ENCODE measurements at places on chromosomes 3 and 15.
A peak's percentile ranks its signal among the peaks of the same experiment; 100 is the strongest.

GRCh38 chr3:49721896-49722781, 1.6 kb downstream of the GMPPB start:
- peak; percentile 10 for DNase-seq

DNA sequence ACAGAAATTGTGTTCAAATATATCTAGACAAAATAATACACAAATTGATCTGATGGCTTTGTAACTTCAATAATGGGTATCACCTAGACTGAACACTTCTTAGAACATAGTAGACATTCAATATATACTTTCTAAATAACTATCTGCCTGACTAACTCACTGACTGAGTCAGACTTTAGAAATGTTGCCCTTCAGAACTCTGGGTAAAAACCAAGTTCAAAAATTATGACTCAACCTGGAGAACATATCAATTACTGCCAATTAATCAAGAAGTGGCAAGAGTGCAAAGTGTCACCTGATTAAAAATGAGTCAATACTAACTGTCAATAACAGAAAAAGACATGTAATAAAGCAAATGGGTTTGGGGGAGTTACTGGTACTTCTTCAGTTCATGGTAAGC, 144.6 kb upstream of the TMCO5A start:
- DNase-seq, result no peak

DNA sequence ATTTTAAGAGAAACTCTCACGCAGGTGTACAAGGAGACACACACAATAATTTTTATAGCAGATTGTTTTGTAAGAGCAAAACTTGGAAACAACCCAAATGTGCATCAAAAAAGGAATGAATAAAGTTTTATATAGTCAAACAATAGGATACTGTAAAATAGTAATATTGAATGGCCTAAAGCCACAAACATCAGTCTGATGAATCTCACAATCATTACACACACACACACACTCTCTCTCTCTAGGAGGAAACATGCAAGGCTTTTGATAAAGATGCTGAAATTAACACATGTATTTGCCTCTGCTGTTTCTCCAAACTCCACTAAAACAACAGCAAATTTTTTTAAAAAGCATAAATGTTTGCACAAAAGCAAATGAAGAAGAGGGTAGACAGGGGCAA, 37.3 kb downstream of the ADIPOQ start:
- DNase-seq, result no peak

DNA sequence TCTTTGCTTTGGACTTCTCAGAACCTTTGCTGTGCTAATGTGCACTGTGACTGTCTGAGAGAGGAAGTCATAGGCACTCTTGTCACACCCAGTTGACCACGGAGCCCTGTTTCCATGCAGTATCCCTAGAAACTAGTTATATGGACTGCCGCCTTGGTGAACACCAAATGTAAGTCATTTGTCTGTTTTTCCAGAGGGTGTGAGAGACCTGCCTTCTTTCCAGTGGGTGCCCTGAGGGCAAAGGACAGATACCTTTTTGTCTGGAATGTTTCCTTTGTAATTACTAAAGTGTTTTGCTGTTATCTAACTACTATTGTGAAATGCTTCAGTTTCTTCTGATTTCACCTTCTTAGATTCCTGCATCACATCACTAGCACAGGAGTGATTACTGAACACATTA, 91.8 kb downstream of the LARS2 start:
- no peak for DNase-seq

- DNase-seq, result peak; percentile 10
Observed at GRCh38 chr15:39976291-39977274, 42.7 kb downstream of the EIF2AK4 start.

DNA sequence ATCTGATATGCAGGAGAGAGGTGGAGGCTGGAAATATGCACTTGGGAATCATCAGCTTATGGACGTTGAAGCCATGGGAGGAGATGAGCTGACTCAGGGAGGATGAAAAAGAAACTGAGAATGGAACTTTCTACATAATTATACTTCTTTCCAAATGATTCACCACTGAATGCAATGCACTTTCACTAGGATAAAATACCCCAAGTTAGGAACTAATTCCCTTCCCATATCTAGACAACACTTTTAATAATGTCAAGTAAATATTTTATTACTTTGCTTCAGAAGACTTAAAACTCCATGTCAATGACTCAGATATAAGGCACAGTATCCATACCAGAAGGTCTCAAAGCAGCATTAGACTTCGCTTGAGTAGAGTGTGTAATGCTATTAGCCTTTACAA, 24.2 kb downstream of the NPTN start:
- no peak for DNase-seq

GRCh38 chr3:42042747-42043098, 48.4 kb upstream of the TRAK1 start:
- no peak for DNase-seq

DNA sequence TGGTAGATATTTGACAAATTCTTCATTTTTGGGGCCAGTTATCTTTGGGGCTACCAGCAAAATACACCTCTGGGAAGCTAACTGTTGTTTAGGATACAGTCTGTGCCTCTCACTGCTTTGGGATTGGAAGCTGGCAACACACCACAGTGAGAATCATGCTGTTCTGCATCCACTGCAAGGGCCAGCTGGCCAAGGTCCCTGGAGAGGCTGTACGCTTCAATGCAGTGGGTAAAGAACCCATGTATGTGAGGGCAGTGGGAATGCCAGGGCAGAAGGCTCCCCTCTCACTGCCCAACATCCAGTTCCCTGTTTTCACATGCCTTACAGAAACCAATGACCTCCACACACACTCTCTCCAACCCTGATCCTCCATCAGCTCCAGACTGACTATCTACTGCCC, 20.1 kb downstream of the ZDHHC3 start:
- DNase-seq, result no peak

GRCh38 chr15:90881978-90882721, 2.2 kb upstream of the FES start:
- DNase-seq, result no peak

- DNase-seq, result no peak
Observed at GRCh38 chr15:81339851-81340250, 15.9 kb upstream of the STARD5 start.

- DNase-seq, result no peak
Observed at GRCh38 chr3:103136621-103137020, 701.8 kb downstream of the ZPLD1 start.

- no peak for DNase-seq
Observed at GRCh38 chr3:94303897-94304296, 241.0 kb downstream of the NSUN3 start.

GRCh38 chr15:72197041-72197459, 537 bp downstream of the GRAMD2A start:
- DNase-seq, result no peak

DNA sequence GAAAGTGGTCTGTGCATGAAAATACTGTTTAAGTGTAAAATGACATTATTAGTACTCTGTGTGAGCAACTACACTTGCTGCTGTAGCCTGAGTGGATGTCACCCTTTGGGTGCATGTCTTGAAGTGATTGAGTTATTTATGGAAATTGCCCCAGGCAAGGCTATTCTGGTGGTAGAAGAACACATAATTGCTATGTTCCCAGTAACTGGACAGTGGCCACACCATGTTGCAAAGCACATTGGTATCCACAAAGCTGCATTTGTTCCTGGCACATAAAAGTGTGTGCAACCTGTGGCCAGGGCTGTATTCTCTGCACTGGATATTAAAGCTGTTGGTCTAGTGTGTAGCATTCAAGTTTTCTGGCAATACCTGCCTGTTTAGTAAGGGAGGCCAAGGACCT, 23.8 kb downstream of the MTMR14 start:
- DNase-seq, result no peak

DNA sequence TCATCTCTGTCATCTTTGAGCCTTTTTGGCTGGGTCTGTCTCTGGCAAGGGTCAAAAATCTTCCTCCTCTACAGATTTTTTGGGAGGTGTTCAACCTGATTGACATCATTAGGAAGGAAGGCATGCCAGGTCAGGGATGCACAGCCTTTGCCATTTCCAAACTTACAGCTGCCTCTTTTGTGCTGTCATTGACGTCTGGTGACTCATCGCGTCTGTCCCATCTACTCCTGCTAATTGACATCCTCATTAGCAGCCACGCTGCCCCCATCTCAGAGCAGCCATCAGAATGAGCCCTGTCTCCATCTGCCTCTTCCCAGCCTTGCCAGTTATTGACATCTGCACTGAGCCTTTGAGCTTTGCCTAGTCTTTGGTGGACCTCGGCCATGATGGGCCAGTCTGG, 53.0 kb downstream of the PDIA5 start:
- no peak for DNase-seq

DNA sequence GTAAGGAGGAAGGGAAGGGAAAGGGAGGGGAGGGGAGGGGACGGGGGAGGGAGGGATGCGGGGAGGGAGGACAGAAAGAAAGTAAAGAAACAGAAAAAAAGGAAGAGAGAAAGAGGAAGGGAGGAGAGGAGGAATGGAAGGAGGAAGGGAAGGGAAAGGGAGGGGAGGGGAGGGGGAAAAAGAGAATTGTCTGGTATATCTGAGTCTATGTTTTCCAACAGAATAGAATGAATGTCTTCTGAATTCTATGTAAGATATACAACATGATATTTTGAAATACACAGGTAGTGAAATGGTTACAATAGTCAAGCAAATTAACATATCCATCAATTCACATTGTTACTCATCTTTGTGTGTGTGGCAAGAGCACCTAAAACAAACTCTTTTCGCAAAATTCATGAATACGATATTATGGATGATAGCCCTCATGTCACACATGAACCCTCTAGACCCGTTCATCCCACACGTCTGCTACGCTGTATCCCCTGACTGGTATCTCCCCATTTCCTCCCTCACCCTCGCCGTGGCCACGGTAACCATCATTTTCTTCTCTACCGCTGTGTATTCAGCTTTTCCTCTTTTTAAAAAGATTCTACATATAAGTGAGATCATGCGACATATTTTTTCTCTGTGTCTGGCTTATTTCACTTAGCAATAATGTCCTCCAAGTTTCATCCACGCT, 168.9 kb downstream of the XXYLT1 start:
- no peak for DNase-seq

DNA sequence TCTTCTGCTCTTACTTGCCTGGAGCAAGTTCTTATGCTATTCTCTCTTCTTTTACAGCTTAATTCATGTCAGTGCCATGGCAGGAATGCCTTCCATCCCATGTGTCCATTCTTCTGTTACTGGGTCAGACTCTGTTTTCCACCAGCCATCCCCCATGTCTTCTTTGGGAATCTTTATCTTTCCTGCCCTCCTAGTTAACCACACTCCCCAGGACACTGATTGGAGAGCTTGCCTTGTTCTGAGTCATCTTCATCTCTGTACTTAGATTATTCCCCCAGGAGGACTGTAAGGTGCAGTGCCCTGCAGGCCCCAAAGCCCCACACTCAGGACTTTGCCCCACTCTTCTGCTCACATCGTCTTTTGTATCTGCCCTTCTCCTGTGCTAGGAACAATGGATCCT, 3.6 kb downstream of the ABHD17C start:
- DNase-seq, result no peak

DNA sequence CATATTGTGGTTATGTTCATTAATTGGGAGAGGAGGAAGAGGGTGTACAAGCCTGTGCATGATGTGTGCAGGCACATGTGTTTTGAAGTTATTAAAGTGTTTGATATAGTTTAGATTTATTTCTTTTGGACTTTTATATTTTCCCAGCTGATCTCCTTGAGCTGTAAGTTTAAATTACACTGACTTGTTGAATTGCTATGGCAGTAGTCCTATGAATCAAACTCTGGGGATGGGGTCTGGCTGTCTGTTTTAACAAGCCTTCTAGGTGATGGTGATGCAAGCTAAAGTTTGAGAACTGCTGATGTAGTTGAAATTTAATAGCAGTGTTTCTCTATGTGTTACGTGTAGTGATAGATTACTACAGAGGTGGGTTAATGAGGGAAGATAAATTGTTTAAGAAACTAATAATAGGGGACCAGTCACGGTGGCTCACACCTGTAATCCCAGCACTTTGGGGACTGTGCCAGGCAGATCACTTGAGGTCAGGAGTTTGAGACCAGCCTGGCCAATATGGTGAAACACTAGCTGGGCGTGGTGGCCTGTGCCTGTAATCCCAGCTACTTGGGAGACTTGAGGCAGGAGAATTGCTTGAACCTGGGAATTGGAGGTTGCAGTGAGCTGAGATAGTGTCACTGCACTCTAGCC, 7.0 kb downstream of the ARIH1 start:
- no peak for DNase-seq

GRCh38 chr3:128906031-128906803, 26.8 kb downstream of the ACAD9 start:
- no peak for DNase-seq

- no peak for DNase-seq
Observed at GRCh38 chr15:57403566-57404325, 27.4 kb downstream of the CGNL1 start.

DNA sequence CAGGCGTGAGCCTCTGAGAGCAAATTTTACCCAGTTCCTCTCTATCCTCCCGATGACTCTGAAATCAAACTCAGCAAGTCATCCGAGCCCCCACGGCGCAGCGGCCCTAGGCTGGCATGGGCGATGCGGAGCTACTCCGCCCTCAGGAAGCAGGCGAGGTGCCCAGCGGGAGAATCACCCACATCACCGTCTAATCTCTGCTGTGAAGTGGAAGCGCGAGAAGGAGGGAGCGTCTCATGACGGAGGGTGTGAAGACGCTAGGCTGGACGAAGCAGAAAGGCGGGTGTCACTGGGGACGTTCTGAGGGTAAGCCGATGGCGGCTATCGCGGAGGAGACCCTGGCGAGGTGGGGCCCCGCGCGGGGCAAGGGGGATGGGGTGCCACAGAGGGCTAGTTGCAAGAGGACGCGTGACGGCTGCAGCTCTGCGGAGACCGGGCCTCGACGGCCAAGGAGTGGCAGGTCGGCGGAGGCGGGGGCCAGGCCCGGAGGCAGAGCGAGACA, 9.1 kb upstream of the GNAI2 start:
- no peak for DNase-seq

DNA sequence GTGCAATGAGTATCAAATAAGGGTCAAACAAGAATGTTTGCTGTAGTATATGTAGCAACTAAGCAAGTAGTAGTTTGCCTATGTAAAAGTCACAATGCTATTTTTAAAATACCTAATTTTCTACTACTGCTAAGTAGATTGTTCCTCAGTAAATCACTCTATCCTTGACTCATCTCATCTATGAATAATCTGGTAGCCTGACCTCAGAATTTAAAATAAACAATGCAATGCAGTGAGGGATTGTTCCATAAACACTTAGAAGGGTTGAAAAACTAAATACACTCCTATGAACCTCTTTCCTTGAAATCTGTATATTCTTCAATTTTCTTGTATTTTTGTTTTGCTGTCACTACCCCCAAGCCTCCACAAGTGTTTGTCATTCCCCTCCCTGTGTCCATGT, 253.3 kb downstream of the TBC1D5 start:
- no peak for DNase-seq

- no peak for DNase-seq
Observed at GRCh38 chr3:46979958-46980497, 562 bp downstream of the NBEAL2 start.

DNA sequence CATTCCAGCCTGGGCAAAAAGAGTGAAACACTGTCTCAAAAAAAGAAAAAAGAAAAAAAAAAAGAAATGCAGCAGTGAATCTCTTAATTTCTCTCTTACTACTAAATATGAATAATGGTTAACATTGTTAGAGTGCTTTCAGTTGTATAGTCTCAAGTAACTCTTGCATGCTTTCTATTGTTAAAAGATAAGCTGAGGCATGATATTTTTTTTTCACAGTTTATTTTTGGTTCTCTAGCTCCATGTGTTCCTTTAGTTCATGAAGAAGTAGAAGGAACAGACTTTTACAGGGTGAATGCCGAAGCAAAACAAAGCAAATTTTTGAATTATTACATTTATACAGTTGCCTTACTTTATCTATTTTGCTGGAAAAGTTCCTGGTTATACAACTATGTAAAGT, 1180.9 kb downstream of the OTOL1 start:
- no peak for DNase-seq

Measured in progenitor cell of endocrine pancreas (in vitro differentiated cells).